GM23248 (cell line): ENCODE measurements at places on chromosomes 7 and 10. TPM values are rescaled to one million over a fixed set of nuclear protein-coding genes. Genes with fewer than 3 reads are reported as not detected.

DNA sequence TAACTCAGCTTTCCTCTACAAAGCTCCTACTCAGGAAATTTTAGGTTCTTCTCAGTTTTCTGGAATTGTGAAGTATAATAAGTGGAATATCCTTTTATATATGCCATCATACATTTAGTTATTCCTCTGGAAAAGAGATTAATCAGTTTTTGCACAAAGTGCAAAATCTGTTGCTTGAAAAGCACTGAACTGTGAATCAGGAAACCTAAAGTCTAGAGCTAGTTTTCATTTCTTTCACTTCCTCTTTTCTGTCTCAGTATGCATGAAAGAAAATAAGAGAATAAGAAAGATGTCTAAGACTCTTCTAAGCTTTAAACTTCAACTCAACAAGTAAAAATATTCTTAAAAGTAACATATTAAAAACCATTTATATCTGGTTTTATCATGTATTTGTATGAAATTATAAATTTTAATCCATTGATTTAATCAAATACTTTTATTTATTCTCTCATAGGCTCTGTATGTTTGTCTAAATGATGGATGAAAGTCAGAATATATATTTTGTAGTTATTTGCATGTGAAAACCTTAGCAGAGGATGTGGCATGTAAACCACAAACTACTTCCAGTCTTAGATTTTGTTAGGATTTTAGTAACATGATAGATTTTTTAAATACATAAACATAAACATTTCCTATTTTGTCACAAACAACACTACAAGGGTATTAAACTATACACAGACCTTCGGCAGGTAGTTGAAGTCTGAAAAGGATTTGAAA is 1073.0 kb downstream of the XPNPEP1 start:
- DNase-seq, result no peak

DNA sequence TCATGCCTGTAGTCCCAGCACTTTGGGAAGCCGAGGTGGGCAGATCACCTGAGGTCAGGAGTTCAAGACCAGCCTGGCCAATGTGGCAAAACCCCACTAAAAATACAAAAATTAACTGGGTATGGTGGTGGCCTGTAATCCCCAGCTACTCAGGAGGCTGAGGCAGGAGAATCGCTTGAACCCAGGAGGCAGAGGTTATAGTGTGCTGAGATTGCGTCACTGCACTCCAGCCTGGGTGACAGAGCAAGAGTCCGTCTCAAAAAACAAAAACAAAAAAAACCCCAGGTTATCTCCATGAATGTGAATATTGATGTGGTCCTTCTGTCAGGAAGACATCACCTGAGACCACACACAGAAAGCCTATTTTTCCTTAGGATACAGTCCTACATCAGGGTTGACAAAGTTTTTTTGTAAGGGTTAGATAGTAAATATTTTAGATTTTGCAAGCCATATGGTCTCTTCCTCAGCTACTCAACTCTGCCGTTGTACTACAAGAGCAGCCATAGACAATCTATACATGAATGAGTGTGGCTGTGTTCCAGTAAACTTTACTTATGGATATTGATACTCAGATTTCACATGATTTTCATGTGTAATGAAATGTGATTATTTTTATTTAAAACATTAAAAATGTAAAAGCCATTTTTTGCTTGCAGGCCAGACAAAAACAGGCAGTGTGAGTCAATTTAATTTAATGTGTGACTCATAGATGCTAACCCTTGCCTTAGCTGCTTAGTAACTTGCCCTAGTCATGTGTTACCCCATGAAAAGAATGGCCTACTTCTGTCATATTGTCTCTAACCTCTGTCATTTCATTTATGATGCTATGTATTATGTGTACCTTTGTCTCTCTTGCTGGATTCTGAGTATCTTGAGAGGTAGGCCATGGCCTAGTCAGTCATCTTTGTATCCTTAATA is 78.1 kb downstream of the TPST1 start:
- peak; percentile 93 for DNase-seq

DNA sequence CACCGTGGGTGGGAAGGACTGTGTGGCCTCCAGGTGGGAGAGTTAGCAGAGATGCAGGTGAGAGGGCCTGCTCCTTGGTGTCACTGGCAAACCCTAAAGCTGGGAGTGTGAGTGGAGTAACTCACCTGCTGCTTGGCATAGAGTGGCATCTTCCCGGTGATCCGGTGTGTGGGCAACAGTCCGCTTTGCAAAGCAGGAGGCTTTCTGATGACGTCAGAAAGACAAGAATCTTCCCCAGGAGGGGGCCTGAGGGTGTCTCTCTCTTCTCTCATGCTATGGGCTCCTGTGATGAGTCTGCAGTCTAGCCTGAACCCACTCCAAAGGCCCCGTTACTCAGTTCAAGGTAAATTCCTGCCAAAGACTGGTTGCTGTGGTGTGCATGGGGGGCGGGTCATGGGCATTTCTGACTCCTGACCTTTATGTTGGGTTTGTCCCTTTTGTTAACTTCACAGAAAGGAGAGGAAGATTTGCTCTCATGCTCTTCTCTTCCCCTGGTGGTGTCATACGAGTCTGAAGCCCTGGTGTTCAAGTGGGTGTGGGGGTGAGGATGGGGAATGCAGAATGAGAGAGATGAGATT is 187.9 kb downstream of the GATA3 start:
- DNase-seq, result no peak

- no peak for DNase-seq
Measured at GRCh38 chr7:82838314-82838713, 324.4 kb downstream of the PCLO start.

GRCh38 chr10:14009371-14010100 is 321.2 kb downstream of the FRMD4A start:
- DNase-seq, result peak; percentile 90

- DNase-seq, result no peak
Measured at GRCh38 chr10:84172467-84173356, 889 bp upstream of the GPR15LG start.

DNA sequence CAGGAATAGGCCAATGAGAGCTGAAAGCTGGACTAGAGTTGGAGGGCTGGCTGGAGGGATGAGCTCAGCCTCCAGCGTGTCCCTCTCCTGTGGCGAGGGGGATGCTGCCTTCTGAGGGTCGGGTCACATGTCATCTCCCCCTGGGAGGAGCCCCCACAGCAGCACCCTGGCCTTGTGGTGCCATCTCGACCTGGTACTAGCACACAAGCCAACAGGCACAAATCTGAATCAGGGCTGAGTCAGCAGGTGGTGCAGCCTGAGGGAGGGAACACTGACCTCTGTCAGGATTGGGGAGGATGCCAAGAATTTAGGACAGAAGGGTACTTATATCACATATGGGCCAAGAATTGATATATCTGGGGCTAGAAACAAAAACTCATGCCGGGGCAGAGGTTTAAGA is 280.4 kb downstream of the CELF2 start:
- DNase-seq, result peak; percentile 16

DNA sequence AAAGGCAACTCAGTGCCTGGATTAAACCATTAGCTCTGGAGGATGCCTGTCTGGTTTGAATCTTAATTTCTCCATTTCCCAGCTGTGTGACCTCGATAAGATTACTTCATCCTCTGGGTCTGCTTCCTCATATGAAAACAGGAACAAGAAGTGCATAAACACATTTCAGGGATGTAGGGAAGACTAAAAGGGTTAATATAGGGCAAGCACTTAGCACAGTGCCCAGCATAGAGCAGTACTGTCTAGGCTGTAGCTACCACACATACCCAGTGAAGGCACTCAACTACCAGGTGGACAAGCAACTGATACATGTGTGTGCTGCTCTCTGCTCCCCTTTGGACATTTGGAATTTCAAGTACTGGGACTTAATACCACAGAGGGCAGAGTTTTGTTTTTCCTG is 85.4 kb downstream of the KCNMA1 start:
- DNase-seq, result no peak

HMX3 gene
- polyA plus RNA-seq, result not detected in 2 replicates

MYH16 gene
- polyA plus RNA-seq, result not detected in 2 replicates
